Right lobe of liver (tissue), 6 donors: ENCODE measurements at places on chromosomes 3 and 15. TPM values are rescaled to one million over a fixed set of nuclear protein-coding genes. Genes with fewer than 3 reads are reported as not detected.
A peak's percentile ranks its signal among the peaks of the same experiment; 100 is the strongest.

IGSF11 gene
- not detected for total RNA-seq

DNA sequence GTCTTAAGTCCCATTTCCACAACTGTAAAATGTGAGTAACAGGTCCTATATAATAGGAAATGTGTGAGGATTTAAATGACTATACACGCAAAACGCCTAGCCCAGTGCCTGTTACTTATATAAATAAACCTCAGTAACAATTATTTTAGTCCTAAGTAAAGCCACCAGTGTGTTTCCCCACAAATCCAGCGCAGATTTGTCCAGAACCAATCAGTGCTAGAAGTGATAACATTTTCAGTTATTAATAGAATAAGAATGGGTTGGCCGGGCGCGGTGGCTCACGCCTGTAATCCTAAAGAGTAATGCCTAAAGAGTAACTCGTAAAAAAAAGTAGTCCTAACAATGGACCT lies 561 bp downstream of the RPAP1 start:
- peak overlapping the region; percentile 73 for H3K4me3 ChIP-seq
- no peaks in the 10 kb centered on the region for H3K36me3 ChIP-seq
- peaks cover 5% of the 10 kb centered on the region for H3K4me1 ChIP-seq
- peak overlapping the region; percentile 65 for H3K27ac ChIP-seq

GRCh38 chr3:32455609-32456428 lies 46.8 kb downstream of the CMTM6 start:
- peaks cover 6% of the 10 kb centered on the region for H3K4me1 ChIP-seq
- DNase-seq: no peak
- H3K36me3 ChIP-seq: no peaks in the 10 kb centered on the region
- H3K4me3 ChIP-seq: no peak overlapping the region
- H3K27me3 ChIP-seq: no peaks in the 10 kb centered on the region
- H3K27ac ChIP-seq: no peak overlapping the region

GRCh38 chr15:75869446-75869845 lies 26.2 kb downstream of the UBE2Q2 start:
- no peaks in the 10 kb centered on the region for H3K4me1 ChIP-seq
- no peaks in the 10 kb centered on the region for H3K27me3 ChIP-seq
- no peak for DNase-seq
- H3K27ac ChIP-seq: no peak overlapping the region
- H3K4me3 ChIP-seq: no peak overlapping the region

- DNase-seq: peak; percentile 5
- H3K36me3 ChIP-seq: no peaks in the 10 kb centered on the region
- no peak overlapping the region for H3K27ac ChIP-seq
- no peaks in the 10 kb centered on the region for H3K4me1 ChIP-seq
Observed at GRCh38 chr3:10548992-10549391, 43.6 kb upstream of the ATP2B2 start.

DNA sequence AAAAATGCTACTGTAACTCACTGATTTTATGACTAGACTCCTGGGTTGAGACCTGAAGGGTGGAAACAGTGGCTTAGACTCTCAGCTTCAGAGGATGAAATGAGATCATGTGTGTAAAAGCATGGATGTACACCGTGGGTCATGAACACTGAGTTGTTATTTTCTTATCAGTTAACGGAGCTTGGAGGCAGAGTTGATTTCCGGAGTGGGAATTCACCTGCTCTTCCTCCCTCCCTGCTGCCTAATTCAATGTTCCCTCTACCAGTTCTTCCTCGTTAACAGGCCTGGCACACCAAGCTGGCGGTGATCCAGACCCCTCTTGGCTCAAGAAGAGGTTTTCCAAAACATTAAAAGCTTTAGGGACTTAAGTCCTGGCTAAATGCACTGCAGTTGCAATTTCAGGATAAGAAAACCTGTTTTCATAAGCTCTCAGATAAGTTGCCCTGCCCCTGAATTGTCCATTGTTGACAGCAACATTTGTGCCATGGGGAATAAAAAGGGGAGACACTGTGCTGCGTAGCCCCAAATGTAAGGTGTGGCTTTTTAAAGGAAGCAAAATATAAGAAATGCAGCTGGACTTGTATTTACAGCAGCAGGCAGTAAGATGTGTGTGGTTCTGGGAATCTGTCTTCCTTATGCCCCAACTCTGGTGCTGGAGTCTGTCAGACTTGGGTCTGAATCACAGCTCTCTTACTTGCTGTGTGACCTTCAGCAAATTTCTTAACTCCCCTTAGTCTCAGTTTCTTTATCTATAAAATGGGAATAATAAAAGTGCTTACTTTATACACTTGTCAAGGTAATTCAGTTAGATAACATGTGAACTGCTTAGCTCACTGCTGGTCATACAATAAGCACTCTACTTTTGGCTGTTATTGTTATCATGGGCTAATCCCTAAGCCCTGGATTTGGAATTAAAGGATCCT lies 9.9 kb downstream of the PDIA5 start:
- H3K4me1 ChIP-seq: no peaks in the 10 kb centered on the region
- H3K27ac ChIP-seq: peak overlapping the region; percentile 48
- H3K27me3 ChIP-seq: no peaks in the 10 kb centered on the region
- no peaks in the 10 kb centered on the region for H3K36me3 ChIP-seq
- H3K4me3 ChIP-seq: no peak overlapping the region

RBP2 gene
- not detected for total RNA-seq

GRCh38 chr3:161070252-161070930 lies 34.8 kb downstream of the B3GALNT1 start:
- no peaks in the 10 kb centered on the region for H3K27me3 ChIP-seq
- DNase-seq: no peak
- no peak overlapping the region for H3K27ac ChIP-seq
- H3K36me3 ChIP-seq: no peaks in the 10 kb centered on the region
- no peak overlapping the region for H3K4me3 ChIP-seq
- no peaks in the 10 kb centered on the region for H3K4me1 ChIP-seq

DNA sequence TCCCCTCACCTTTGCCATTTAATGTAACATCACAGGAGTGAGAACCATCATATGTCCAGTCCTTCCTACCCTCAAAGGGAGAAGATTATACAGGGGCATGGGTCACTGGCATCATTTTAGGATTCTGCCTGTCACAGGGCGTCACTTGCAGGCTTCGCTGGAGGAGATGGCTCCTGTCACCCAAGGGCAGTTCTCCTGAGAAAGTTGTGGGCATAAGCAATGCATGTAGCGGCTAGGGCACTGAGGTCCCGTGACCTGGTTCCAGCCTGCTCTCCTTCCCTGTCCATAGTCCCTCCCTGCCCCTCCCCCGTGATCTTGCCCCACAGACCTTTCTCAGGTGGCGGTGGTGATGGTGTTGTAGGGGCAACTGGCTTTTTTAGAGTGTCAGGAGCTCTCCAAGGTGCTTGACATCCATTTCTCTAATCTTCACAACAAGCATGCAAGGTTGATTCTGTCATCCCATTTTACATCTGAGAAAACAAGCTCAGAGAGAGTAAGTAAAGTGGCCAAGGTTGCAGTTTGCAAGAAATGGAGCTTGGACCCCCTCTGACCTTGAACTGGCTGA lies 241.5 kb upstream of the CTDSPL start:
- no peak overlapping the region for H3K4me3 ChIP-seq
- H3K27ac ChIP-seq: no peak overlapping the region
- no peaks in the 10 kb centered on the region for H3K36me3 ChIP-seq
- no peaks in the 10 kb centered on the region for H3K27me3 ChIP-seq

DNA sequence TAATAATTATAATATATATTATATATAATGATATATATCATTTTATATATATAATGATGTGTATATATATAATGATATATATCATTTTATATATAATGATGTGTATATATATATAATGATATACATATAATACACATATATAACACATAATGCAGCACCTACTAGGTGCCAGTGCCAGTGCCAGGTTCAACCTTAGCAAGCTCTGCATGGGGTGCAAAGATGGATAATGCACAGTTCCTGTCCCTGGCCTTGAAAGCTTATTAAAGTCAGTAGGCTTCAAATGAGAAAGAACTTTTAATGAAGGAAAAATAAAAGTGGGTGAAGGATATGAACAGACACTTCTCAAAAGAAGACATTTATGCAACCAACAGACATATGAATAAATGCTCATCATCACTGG lies 192.7 kb upstream of the SLC2A2 start:
- no peaks in the 10 kb centered on the region for H3K27me3 ChIP-seq
- no peak for DNase-seq
- H3K27ac ChIP-seq: no peak overlapping the region
- no peaks in the 10 kb centered on the region for H3K36me3 ChIP-seq

RASGRP1 gene
- total RNA-seq: 0.12 TPM

GRCh38 chr15:94749811-94750617 lies 518.7 kb downstream of the MCTP2 start:
- DNase-seq: no peak
- no peak overlapping the region for H3K27ac ChIP-seq
- no peak overlapping the region for H3K4me3 ChIP-seq
- H3K36me3 ChIP-seq: no peaks in the 10 kb centered on the region
- no peaks in the 10 kb centered on the region for H3K27me3 ChIP-seq

DNA sequence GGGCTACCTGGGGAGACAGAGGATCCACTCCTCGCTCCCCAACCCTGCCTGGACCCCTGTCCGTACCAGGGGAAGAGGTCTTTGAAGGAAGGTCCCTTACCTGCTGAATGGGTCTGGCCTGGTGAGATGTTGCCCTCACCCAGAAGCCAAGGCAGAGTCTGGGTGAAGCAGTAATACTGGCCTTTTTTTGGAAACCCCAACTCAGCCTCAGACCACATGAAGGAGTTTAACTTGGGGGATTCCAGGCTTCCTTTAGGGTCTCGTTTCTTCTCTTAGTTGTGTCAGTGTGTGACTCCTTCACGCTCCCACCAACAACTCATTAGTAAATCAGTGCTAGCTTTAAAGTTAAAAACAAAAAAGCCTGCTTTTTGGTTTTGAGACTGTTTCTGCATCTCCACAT lies 45.6 kb downstream of the RTP1 start:
- no peak overlapping the region for H3K27ac ChIP-seq
- DNase-seq: no peak
- H3K4me1 ChIP-seq: no peaks in the 10 kb centered on the region
- H3K4me3 ChIP-seq: no peak overlapping the region

DNA sequence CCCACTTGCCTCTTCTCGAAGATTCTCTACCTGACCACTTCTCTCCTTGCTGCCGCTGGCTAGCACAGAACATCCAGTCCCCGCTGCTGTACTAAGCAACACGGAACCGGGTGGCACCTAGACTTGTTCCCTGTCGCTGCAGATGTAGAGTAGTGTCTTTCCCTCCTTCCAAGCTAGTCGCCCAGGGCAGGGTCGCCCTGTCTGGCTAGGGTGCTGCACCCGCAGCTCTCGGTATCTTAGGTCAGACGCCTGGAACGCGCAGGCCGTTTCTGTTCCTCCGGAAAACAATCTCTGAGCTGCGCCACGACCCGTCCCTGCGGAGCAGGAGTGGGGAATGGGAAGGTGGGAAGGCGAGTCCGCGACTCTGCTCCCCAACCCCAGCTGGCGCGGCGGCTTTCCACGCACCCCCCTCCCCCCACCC lies 758 bp upstream of the SNX33 start:
- H3K27me3 ChIP-seq: no peaks in the 10 kb centered on the region
- DNase-seq: no peak
- peak overlapping the region; percentile 85 for H3K27ac ChIP-seq
- H3K36me3 ChIP-seq: no peaks in the 10 kb centered on the region
- no peaks in the 10 kb centered on the region for H3K4me1 ChIP-seq
- peak overlapping the region; percentile 92 for H3K4me3 ChIP-seq

CD200 gene
- not detected for total RNA-seq

DNAH12 gene
- not detected for total RNA-seq

- no peak for DNase-seq
- no peaks in the 10 kb centered on the region for H3K36me3 ChIP-seq
- no peaks in the 10 kb centered on the region for H3K27me3 ChIP-seq
- no peak overlapping the region for H3K4me3 ChIP-seq
Observed at GRCh38 chr3:118165413-118165812, 869.2 kb downstream of the IGSF11 start.

TLR9 gene
- total RNA-seq: 0.25 TPM

- H3K27ac ChIP-seq: no peak overlapping the region
- H3K4me1 ChIP-seq: no peaks in the 10 kb centered on the region
- no peak overlapping the region for H3K4me3 ChIP-seq
- H3K27me3 ChIP-seq: no peaks in the 10 kb centered on the region
Observed at GRCh38 chr3:17535274-17535673, 207.2 kb downstream of the TBC1D5 start.

GRCh38 chr15:88656760-88657221 lies 18.0 kb downstream of the ISG20 start:
- no peak overlapping the region for H3K4me3 ChIP-seq
- DNase-seq: no peak
- no peaks in the 10 kb centered on the region for H3K27me3 ChIP-seq
- no peaks in the 10 kb centered on the region for H3K36me3 ChIP-seq
- H3K4me1 ChIP-seq: no peaks in the 10 kb centered on the region

GOLGA6B gene
- 0.13 TPM for total RNA-seq

- H3K27ac ChIP-seq: no peak overlapping the region
- H3K36me3 ChIP-seq: peaks cover 4% of the 10 kb centered on the region
- H3K27me3 ChIP-seq: no peaks in the 10 kb centered on the region
- no peak for DNase-seq
- no peak overlapping the region for H3K4me3 ChIP-seq
Observed at GRCh38 chr15:71825021-71825730, 14.8 kb downstream of the NR2E3 start.

DNA sequence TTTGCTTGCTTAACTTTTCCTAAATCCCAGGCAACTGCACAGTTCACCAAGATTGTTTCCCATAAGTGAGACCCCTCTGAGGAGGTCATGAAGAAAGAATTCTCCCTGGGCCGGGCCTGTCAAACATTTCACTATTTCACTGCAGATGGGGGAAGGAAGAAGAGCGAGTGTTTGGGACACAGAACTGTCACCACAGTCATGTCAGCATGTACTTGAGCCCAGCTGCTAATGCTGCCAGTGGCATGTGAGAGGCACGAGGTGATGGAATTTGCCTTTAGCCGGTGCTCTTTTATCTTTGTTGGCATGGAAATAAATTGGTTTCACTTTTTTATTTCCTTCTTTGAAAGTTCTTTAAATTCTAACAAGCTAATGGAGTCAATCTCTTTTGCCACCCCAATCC lies 277.9 kb upstream of the GADL1 start:
- H3K4me1 ChIP-seq: peaks cover 1% of the 10 kb centered on the region
- no peaks in the 10 kb centered on the region for H3K36me3 ChIP-seq
- H3K27ac ChIP-seq: no peak overlapping the region

DNA sequence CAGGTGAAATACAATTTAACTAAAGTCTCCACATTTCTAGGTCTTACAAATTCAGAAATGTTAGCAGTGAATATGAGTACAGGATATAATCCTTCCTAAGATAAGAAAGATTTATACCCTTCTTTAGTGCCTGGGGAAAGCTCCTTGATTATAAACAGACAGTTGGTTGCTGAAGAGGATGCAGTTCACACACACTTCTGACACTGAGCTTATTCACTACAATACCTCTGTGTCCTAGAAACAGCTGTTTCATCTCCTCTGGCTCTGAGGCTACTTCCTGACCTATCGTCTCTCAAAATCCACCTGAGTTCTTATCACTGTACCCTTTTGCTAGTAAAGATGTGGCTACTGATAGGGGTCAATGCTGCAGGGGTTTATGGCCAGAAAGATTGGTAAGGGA lies 57.1 kb downstream of the TP63 start:
- no peak overlapping the region for H3K27ac ChIP-seq
- DNase-seq: no peak
- H3K36me3 ChIP-seq: no peaks in the 10 kb centered on the region
- H3K4me1 ChIP-seq: no peaks in the 10 kb centered on the region
- no peak overlapping the region for H3K4me3 ChIP-seq
- no peaks in the 10 kb centered on the region for H3K27me3 ChIP-seq

- H3K27me3 ChIP-seq: no peaks in the 10 kb centered on the region
- H3K36me3 ChIP-seq: no peaks in the 10 kb centered on the region
- no peak overlapping the region for H3K27ac ChIP-seq
- H3K4me3 ChIP-seq: no peak overlapping the region
- no peak for DNase-seq
Observed at GRCh38 chr15:64507845-64508244, 47.5 kb downstream of the ZNF609 start.
